ENCODE measurements at places on chromosomes 5 and 9.

DNA sequence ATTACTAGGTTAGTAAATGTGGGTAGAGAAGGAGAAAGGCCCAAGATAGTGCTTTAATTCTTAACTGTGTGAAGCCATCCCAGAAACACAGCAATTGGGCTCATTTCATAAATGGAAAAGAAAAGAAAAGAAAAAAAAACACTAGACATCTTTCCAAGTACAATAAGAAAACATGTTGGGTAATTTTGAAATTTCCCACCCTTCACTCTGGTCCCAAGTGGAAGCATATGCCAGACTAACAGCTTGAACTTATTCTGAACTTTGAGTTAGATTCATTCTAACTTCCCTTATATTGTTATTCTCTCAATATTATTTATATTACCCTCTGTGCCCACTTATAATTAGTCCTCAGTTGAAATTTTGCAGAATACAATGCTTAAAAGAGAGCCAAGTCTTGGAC lies 113.4 kb upstream of the GHR start:
- no peak for DNase-seq

DNA sequence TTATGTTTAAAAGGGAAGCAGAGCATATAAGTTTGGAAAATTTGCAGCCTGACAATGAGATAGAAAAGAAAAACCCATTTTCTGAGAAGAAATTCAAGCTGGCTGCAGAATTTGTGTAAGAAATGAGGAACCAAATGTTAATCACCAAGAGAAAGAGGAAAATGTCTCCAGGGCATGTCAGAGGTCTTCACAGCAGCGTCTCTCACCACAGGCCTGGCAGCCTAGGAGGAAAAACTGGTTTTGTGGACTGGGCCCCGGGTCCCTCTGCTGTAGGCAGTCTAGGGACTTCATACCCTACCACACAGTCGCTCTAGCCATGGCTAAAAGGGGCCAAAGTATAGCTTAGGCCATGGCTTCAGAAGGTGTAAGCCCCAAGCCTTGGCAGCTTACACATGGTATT lies 32.1 kb upstream of the HSD17B4 start:
- peak; percentile 74 for DNase-seq

GRCh38 chr5:91849069-91849468 lies 466.0 kb upstream of the ARRDC3 start:
- DNase-seq, result no peak

- DNase-seq, result no peak
These were observed 6.0 kb downstream of the UGCG start for GRCh38 chr9:111902391-111903139.

GRCh38 chr5:6058055-6058715 lies 320.2 kb downstream of the MED10 start:
- DNase-seq, result no peak

Measured in NB4 (cell line).